ENCODE measurements at places on chromosomes 7 and 10.
A peak's percentile ranks its signal among the peaks of the same experiment; 100 is the strongest.

DNA sequence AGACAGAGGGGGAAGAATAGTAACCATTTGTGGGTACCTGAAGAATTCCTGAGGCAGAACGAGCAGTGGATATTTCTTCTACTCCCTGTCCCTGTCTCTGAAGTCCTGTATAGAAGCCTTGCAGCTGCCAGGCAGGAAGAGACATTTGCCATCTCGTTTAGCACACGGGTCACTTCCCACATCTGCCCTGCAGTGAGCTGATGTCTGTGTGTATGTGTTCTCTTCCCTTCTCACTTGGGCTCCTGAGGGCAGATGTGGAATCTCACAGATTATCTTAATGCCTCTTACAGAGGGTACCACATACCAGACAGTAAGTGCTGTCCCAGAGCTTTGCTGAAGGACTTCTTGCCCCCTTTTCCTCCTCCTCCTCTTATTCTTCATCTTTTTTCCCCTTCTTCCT lies 14.1 kb upstream of the TRPV6 start:
- no peak for DNase-seq

- DNase-seq: no peak
These were observed 41.8 kb downstream of the VIPR2 start for GRCh38 chr7:159102681-159103381.

DNA sequence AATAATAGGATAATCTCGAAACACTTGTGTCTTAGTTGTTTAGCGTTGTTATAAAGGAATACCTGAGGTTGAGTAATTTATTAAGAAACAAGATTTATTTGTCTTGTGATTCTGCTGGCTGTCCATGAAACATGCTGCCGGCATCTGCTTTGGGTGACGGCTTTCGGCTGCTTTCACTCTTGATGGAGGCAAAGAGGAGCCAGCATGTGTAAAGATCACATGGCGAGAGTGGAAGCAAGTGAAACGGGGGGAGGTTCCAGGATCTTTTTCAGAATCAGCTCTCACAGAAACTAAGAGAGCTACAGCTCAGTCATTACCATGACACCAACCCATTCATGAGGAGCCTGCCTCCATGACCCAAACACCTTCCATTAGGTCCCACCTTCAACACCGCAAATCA lies 402.8 kb downstream of the CDC14C start:
- DNase-seq: no peak

GRCh38 chr7:117025891-117026290 lies 72.6 kb downstream of the ST7 start:
- no peak for DNase-seq

DNA sequence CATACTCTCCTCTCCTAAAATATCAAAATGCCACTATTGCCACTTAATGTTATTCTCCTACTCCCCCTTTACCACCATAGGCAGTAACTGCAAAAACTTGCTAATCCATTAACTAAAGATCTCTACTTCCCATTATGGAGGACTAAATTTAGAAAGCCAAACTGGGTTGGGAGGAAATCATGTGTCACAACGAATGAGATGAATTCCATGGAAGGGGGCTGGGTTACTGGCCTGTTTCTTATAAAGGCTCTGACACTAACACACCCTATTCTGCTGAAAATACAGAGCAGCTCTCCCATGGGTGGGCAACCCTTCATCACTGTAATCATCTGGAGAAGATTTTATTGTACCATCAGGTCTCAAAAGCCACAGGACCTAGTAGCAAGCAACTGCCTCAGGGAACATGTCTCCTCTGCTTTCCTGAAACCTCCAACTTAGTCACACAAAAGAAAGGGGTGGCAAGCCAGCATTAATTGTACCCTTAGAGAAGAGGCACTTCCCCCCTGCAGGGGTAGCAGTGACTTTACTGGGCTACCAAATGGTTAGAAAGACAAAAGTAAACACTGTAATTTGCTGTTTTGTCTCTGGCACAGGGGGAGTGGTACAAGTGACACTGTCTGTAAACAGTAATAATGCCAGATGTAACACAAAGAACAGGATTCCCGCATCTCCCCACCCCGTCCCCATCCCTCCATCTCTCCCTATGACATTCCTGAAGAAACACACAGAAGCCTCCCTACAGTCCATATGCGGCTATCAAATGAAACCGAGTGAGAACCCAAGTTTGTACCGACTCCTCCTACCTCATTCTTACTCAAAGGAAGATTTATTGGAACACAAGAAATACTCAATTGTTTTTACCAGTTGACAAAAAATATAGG lies 81.6 kb downstream of the ARMH3 start:
- peak; percentile 9 for DNase-seq

DNA sequence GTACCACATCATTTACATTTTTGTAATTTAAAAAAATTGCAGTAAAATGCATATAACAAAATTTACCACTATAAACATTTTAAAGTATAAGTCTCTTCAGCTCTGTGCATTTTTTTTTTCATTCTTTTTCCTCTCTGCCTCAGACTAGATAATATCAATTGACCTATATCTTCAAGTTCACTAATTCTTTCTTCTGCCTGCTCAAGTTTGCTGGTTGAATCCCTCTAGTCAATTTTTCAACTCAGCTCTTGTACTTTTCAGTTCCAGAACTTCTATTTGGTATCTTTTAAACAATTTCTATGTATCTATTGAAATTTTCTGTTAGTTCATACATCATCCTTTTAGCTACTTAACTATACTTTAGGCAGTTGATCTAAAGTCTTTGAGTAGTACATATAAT lies 112.0 kb downstream of the MICU1 start:
- DNase-seq: no peak

- no peak for DNase-seq
These were observed 458.4 kb downstream of the DNAJB6 start for GRCh38 chr7:157795199-157795598.

GRCh38 chr7:123979876-123980275 lies 53.0 kb downstream of the TMEM229A start:
- DNase-seq: no peak

GRCh38 chr10:133489816-133490588 lies 36.3 kb downstream of the SCART1 start:
- DNase-seq: no peak

DNA sequence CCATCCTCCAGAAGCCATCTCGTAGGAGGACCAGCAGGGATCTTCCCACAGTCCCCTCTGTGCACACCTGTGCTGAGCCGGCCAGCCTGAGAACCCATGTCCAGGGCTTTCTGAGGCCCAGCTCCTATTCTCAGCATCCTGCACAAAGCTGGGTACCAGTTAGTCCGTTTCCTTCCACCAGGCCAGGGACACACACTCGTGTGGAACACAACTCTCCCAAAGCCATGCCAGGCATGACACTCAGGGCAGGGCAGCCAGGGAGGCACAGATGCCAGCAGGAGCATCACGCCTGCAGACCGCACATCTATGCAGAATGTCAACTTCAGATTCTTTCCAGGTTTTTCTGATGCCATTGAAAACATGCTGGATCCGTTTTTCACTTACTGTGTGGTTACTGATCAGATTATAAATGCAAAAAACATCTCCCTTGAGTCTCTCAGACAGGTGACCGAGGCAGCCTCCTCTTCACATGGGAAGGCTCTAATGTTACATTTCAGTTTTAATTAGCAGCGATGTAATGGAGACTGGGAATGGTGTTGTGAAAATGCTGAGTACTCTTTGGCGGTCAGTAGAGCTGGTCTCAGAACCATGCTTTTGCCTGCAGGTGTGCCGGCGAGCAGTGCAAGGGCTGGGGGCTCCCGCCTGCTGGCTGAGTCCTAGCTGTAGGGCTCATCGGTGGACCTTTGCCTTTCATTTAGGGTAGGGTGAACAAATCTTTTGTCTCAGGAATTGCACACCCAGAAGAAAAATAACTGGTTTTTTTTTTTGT lies 3.3 kb upstream of the SUN1 start:
- DNase-seq: no peak

GRCh38 chr10:16521311-16522016 lies at the start of gene C1QL3:
Gene C1QL3 (minus strand): TSS chr10:16521879. CDS start chr10:16521065, 814 bp downstream.
- DNase-seq: no peak

GRCh38 chr10:47029181-47030009 lies 118.2 kb downstream of the PTPN20 start:
- no peak for DNase-seq

- no peak for DNase-seq
These were observed 12.3 kb downstream of the BRI3 start for GRCh38 chr7:98293746-98294145.

GRCh38 chr7:75669579-75669978 lies 69.2 kb downstream of the HIP1 start:
- DNase-seq: no peak

DNA sequence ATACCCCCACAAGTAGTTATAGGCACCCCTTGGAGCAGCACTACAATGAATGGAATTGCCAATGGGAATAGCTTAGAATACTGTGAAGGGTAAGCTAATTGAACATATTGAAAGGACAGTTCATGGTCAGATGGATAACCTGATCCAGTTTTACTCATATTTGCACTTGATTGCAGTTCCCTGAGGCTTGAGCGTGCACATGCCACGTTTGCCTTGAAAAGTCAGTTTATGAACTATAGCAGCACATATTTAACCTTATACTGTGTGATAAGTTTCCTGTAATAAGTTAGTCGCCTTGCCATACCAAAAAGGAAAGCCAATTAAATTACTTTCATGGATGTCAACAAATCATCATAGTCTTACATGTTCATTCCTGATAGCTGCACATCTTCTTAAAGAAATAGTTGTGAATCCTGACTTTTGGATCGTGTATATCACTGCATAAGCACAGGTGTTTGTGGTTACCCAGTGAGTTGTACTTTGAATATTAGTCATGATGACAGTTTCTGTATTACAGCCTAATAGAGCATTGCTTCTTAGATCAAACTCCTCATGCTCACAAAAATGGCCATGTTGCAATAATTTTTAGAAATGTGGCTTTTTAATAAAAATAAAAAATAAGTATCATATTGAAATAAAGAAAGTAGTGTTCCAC lies 21.6 kb downstream of the DNTT start:
- DNase-seq: no peak

DNA sequence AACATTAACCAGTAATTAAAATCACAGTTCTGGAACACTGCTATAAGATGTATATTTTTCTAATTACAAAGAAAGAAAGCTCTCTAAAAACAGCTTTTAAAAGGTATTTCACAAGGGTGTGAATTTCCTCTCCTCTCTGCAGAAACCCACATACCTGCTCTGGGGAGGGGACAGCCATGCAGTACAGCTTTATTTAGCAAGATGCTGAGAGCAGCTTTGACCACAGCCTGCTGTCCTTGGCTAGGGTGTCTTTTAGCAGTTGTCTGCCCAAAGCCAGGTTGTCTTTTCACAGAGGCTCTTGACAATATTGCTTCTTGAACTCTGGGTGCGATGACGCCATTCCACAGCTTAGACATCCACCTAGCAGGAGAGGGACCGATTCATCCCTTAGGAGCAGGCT lies 148.3 kb downstream of the CTTNBP2 start:
- no peak for DNase-seq

DNA sequence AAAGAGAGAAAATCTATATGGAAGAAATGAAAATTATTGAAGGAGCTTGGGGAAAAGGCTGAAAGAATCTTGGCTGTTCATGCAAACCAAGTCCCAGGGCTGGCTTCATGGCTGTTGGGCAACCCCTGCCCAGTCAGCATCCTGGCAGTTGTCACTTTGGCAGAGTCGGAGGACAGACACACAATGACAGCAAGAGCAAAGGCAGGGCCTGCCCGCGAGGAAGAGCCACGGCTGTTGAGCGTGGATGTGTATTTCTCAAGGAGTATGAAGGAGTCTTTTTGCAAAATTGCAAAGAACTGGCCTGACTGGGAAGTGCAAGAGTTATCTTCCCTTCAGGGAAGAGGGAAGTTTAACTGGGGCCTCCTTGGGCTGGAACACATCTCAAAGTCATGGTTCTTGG lies 11.7 kb downstream of the PTPRE start:
- DNase-seq: no peak

DNA sequence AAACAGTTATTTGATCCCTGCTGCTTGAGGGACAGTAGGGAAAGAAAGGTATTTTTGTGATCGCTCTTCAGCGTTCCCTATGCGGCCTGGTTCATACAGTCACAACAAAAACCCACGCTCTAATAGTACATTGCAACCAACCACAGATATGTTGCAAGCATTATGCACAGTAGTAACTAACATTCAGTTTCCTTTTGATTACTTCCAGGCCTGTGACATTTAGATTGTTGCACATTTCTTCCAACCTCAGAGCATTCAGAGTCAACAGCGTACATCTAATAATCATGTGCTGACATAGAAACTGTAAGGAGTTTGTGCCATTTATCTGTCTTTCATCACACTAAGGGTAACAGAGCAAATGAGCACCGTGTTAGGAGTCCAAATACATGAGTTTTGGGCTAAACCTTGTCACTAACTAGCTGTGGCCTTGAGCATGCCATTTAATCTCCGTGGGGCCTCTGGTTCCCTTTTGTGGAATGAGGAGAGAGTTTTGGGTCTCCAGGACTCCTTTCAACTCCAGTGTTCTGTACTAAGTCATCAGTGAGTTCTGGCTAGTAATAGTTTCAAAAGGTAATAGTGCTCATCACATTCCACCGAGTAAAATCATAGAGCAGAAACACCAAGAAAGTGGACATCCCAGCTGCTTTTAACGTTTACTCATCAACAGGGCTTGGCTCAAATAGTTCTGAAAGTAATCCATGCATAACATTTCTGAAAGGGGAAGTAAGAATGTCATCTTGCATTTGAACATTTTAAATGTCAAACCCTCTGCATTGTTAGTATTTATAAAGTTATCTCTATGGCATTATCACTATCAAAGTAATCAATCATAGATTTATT lies 99.0 kb upstream of the FZD1 start:
- DNase-seq: no peak

DNA sequence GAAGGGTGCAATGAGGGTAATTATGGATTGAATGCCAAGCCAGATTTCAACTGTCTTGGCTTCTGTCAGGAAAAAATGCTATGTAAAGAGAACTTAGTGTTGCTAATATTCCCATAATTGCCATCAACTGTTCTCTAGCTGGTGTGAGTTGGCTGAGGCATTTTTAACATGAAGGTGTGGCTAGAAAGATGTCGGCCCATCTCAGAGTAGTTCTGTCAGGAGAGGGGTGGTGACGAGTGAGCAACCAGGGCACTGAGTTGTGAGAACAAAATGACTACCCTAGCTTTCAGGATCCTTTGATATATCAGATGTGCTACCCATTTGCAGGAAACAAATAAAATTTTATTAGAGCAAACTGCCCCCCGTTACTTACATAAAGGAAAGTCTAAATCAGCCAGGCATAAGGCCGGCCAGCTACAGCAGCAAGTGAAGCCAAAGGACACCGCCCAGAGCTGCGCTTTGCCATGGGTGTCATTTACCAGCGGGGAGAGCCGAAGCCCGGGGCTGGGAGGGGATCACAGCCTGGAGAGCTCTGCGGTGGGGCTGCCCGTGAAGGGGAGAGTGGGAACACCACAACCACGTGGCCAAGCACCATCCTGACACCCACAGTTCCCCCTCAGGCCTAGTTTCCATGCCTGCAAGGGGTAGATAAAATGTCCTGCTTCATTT lies 141.4 kb downstream of the ICA1 start:
- DNase-seq: no peak

- no peak for DNase-seq
These were observed 20.0 kb downstream of the PYROXD2 start for GRCh38 chr10:98394851-98395440.

GRCh38 chr7:50564640-50565558 lies at the start of gene DDC:
Gene DDC (minus strand): TSS chr7:50565405. CDS start chr7:50544085, 21,320 bp downstream.
- no peak for DNase-seq

GRCh38 chr10:22370320-22370719 lies 25.0 kb downstream of the SPAG6 start:
- no peak for DNase-seq
